ENCODE measurements at places on chromosomes 4 and X.

GRCh38 chr4:1472148-1472797 lies 66.0 kb upstream of the NKX1-1 start:
- peak; percentile 30 for DNase-seq

DNA sequence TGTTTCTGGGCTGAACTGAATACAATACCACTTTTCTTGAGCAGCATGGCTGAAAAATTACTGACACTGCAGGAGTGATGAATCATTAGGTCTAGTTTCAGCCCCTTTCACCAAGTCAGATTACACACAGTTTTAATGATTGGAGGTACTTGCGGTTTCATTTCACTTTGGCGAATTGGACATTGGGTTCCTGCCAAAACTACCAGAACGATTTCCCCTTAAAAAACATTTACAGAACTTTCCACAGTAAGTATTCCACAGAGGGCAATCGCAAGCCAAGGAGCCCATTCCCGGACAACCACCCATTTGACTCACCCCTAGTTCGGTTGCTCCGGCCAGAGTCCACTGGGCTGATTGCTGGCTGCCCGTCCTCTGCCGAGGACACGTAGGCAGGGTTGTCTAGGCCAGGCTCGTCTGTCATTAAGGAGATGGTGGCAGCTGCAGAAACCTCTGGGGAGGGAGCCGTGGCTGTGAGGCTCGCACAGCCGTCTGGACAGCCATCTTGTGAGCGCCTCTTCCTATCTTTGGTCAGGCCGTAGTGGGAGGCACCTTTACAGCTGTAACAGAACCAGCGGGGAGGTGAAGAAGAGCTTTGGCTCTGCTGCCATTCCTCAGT lies 83.5 kb downstream of the LNX1 start:
- no peak for DNase-seq

DNA sequence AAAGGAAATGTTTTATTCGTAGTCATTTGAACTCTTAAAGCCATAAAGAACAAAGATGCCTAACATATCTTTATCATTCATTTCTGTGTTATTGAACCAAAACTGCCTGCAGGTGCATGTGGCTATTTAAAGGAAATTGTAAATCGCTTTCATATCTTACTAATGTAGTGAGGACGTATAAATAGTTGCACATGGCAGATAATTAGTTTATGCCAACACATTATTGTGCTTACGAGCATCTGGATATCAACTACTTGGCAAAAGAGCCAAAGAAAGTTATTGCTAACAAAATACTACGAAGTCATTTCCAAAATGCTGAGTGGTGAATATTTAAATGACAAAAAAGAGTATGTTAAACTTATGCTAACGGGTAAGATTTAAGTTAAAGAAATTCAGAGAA lies 27.9 kb upstream of the GABRA2 start:
- DNase-seq: no peak

DNA sequence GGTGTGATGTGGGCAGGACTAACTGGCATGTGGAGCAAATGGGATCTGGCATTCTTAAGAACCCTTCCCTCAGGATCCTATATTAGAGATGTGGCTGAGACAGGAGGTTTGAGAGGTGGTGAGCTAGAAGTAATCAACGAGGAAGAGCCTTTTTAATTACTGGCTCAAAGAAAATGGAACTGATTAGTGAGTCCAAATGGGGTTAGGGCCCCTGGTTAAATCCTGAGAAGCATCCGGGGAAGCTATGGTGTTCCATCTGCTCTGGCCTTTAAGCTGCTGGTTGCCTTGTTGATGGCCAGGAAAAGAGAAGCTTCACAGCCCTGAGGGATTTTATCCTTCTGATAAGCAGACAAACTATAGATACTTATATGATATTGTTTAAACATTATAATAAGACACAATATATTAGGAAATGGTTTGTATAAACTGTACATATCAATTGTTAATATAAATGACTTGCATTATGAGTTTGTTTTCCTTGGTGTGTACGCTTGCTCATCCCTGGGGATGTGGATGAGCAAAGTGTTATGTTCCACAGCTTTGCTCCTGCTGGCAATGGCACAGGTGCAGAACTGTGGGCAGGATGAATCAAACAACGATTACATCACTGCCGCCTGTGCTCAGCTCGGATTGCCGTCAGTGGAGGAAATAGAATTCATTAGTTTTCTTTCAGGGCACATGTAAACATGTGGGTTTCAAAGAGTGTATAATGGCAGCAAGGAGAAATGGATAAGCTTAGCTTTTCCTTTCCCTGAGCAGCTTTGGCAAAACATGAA lies 328.6 kb upstream of the ARX start:
- peak; percentile 18 for DNase-seq

DNA sequence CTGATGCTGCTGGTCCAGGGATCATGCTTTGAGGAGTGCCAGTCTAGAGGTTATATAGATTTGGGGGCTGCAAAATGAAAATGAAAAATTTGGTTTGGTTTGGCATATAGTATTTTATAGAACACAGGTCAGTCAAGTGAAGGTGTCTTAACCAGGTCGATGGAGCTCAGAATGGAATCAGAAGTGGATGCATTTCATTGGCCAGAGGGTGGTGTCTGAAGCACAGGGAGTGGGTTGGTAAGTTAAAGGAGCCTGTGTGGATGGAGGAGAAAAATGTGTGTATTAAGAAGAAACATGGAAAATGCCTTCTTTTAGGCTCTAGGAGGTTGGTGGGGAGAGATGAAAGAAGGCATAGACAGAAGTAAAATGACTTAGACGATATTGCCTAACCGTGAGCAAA lies 8.6 kb downstream of the GALNT7 start:
- DNase-seq: no peak

- DNase-seq: no peak
Measured at GRCh38 chr4:79685542-79685941, 277.5 kb upstream of the GK2 start.

DNA sequence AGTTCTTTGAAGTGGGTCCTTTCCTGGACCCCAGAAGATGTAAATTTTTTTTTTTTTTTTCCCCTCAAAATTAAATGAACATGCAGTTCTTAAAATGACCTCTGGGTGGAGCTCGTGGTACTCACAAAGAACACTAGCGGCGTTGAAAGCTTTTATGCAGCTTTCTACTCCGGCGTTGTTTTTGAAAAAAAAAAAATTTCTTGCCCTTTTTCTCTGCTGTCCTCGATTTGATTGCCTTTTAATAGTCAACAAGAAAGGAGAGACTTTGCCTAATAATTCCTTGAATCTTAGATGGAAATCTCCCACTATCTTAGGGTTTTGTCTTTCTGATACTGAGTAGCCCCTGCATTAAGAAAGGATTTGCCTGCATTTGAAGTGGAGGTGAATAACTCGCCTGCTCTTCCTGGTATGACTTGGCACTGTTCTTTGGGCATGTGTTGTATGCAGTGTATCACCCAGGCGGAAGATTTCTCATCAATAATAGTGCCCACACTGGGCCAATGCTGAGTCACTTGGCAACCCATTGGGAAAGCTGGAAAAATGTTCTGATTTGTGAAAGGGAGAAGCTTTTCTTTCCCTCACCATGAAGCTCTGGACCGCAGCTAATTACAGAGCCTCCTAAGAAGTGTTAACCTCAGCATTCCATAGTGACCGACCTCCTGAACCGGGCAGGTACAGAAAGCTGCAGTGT lies 104.0 kb downstream of the PHEX start:
- peak; percentile 85 for DNase-seq

DNA sequence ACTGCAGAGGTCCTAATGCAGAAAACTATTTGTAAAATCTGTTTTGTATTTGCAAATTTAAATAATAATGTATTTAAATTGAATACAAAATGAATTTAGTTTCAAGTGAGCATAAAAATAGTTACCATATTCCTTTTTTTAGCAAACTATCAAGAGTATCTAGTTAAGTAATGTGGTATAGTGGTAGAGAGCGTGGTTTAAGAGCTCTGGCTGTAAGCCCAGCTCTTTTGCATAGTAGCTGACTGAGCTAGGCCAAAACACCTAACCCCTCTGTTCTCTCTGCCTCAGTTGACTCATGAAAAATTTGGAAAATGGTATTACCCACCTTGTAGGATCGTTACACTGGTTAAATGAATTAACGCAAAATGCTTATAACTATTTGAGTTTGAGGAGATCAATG lies 18.1 kb upstream of the ADAD1 start:
- no peak for DNase-seq

DNA sequence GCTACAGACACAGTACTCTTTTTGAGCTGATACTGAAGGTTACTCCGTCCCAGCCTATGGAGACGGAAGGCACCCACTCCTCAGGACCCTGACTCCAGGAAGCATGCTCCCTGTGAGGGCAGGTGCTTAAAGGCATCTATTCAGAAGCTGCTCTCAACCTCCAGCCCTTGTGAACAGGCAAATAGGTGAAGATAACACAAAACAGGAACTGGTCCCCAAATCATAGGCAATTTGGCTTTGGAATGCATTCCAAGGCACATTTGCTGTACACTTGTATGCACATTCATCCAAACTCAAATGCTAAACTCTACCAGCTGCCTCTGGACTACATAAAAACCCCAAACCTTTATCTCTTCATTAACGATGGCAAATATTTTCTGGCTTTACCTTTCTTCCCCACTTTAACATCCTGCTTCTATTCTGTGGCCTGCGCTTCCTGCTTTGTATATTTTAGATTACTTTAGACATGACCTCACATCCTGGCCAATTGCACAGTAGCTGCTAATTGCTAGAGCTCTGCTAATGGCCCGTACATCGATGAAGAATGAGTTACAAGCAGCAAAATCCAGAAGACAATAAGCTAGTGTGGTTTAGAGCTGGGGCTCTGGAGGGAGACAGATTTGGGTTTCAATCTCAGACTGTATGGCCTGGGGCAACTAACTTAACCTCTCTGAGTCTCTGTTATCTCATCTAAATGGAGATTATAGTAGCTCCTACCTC lies 3.2 kb downstream of the SEL1L3 start:
- DNase-seq: peak; percentile 57
